ENCODE measurements at places on chromosomes 12 and 14. TPM values are rescaled to one million over a fixed set of nuclear protein-coding genes. Genes with fewer than 3 reads are reported as not detected.

Gene E2F7
- total RNA-seq = 4.4 TPM

Gene FBXO34
- 23.3 TPM for total RNA-seq

Gene RNASE3
- 26.7 TPM for total RNA-seq

Gene DACT1
- total RNA-seq = 9.3 TPM

Gene HRK
- 3.1 TPM for total RNA-seq

Gene ALDH1L2
- total RNA-seq = 0.24 TPM

Gene TSPAN11
- 0.85 TPM for total RNA-seq

Gene IL26
- total RNA-seq = not detected

Gene CEBPE
- 2.5 TPM for total RNA-seq

- no peaks in the 10 kb centered on the region for H3K27me3 ChIP-seq
- H3K36me3 ChIP-seq = no peaks in the 10 kb centered on the region
- H3K4me3 ChIP-seq = no peak overlapping the region
- H3K27ac ChIP-seq = no peak overlapping the region
- no peak for DNase-seq
Measured at GRCh38 chr12:24798335-24798734, 150.6 kb downstream of the BCAT1 start.

GRCh38 chr12:64780531-64781279 is 21.5 kb upstream of the GNS start:
- no peak overlapping the region for H3K27ac ChIP-seq
- H3K36me3 ChIP-seq = no peaks in the 10 kb centered on the region
- H3K27me3 ChIP-seq = peaks cover 71% of the 10 kb centered on the region
- H3K4me3 ChIP-seq = peak overlapping the region; percentile 26
- DNase-seq = no peak

DNA sequence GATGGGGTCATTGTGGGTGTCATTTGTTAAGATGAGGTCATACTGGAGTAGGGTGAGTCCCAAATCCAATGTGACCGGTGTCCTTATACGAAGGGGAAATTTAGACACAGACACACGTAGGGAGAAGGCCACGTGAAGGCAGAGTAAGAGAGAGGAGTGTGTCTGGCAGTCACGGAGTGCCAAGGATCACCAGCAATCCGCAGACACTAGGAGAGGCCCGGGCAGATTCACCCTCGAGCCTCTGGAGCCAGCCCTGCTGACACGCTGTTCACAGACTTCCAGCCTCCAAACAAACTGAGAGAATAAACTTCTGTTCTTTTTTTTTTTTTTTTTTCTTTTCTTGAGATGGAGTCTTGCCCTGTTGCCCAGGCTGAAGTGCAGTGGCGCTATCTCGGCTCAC is 24.9 kb downstream of the BRI3BP start:
- no peaks in the 10 kb centered on the region for H3K4me1 ChIP-seq
- H3K4me3 ChIP-seq = no peak overlapping the region
- H3K36me3 ChIP-seq = peaks cover 44% of the 10 kb centered on the region
- no peaks in the 10 kb centered on the region for H3K27me3 ChIP-seq
- DNase-seq = no peak
- no peak overlapping the region for H3K27ac ChIP-seq

DNA sequence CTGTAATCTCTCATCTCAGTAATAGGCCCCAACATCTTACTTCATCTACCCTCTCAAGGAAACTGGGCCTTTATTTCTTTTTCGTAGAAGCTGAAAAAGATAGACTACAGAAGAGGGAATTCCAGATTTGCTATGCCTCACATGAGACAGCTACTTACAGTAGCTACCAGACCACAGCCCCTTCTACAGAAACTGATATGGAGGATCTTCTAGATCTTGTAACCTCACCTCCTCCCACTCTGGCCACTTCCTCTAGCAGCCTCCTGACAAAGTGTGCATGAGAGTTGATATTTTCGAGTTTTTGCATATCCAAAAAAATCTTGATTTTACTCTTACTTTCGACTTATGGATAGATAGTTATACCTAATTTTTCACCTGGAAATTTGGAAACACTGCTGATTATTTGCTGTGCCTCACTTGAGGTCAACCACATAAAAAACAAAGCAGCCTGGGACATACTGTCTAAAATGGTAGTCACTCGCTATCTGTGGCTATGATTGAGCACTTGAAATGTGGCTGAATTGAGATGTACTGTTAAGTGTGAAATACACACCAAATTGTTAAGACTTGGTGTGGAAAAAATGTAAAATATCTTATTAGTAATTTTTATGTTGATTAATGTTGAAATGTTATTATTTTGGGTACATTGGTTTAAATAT is 86.3 kb upstream of the NID2 start:
- H3K27me3 ChIP-seq = no peaks in the 10 kb centered on the region
- H3K36me3 ChIP-seq = no peaks in the 10 kb centered on the region
- no peak overlapping the region for H3K27ac ChIP-seq
- peaks cover 5% of the 10 kb centered on the region for H3K4me1 ChIP-seq
- no peak for DNase-seq

- no peak overlapping the region for H3K27ac ChIP-seq
- no peaks in the 10 kb centered on the region for H3K27me3 ChIP-seq
- H3K4me1 ChIP-seq = no peaks in the 10 kb centered on the region
- H3K36me3 ChIP-seq = peaks cover 8% of the 10 kb centered on the region
- no peak for DNase-seq
Measured at GRCh38 chr12:1581973-1582708, 12.2 kb downstream of the FBXL14 start.

DNA sequence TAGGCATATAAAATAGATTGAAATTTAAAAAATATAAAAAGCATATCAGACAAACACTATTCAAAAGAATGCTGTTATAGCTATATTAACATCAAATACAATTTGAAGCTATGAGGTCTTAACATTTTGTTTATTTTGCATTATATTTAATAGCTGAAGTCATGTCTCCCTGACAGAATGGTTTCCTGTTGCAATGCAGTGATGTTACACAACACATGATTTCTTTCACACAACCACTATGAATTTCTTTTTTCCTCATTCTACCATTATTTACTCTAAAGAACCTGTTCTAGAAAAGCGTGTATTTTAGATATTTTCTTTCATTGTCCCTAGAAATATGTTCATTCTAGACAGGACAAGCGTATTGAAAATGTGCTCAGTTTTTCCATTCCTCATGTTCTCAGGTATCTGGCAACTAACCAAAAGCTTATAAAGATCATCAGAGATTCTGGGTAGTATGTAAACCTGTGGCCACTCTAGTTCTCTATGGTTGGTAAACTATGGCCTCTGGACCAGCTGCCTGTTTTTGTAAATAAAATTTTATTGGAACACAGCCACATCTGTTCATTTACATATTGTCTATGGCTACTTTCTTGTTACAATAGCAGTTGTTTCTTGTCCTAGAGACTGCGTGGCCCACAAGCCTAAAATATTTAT is 183.8 kb downstream of the FOXA1 start:
- H3K36me3 ChIP-seq = no peaks in the 10 kb centered on the region
- no peak for DNase-seq
- no peak overlapping the region for H3K4me3 ChIP-seq
- no peaks in the 10 kb centered on the region for H3K4me1 ChIP-seq

GRCh38 chr12:102741196-102741595 is 175.8 kb downstream of the PAH start:
- H3K4me3 ChIP-seq = no peak overlapping the region
- DNase-seq = no peak
- no peaks in the 10 kb centered on the region for H3K27me3 ChIP-seq
- H3K36me3 ChIP-seq = no peaks in the 10 kb centered on the region
- no peaks in the 10 kb centered on the region for H3K4me1 ChIP-seq
- no peak overlapping the region for H3K27ac ChIP-seq

- no peak overlapping the region for H3K4me3 ChIP-seq
- no peak for DNase-seq
- no peak overlapping the region for H3K27ac ChIP-seq
- H3K36me3 ChIP-seq = no peaks in the 10 kb centered on the region
- H3K27me3 ChIP-seq = peaks cover 2% of the 10 kb centered on the region
Measured at GRCh38 chr14:103932791-103933490, 4.7 kb downstream of the TDRD9 start.

DNA sequence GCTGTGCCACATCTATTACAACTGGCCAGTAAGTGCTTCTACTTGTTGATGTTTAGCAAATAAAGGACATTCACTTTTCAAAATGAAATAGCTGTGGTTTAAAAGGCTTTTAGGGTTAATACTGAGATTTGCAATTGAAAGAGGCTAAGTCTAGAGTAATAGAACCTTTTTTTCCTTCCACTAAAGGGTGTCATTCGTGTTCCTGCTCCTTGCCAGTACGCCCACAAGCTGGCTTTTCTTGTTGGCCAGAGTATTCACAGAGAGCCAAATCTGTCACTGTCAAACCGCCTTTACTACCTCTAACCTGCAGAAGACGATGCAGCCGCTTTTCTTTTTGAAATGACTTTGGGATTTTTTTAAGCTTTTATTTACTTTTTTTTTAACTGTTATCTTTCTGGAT is 33.6 kb downstream of the PIWIL1 start:
- H3K27ac ChIP-seq = no peak overlapping the region
- no peaks in the 10 kb centered on the region for H3K27me3 ChIP-seq
- DNase-seq = no peak
- no peaks in the 10 kb centered on the region for H3K4me1 ChIP-seq
- no peaks in the 10 kb centered on the region for H3K36me3 ChIP-seq

- H3K27me3 ChIP-seq = no peaks in the 10 kb centered on the region
- H3K27ac ChIP-seq = no peak overlapping the region
- H3K4me3 ChIP-seq = no peak overlapping the region
Measured at GRCh38 chr12:14589169-14590004, 21.7 kb upstream of the PLBD1 start.

DNA sequence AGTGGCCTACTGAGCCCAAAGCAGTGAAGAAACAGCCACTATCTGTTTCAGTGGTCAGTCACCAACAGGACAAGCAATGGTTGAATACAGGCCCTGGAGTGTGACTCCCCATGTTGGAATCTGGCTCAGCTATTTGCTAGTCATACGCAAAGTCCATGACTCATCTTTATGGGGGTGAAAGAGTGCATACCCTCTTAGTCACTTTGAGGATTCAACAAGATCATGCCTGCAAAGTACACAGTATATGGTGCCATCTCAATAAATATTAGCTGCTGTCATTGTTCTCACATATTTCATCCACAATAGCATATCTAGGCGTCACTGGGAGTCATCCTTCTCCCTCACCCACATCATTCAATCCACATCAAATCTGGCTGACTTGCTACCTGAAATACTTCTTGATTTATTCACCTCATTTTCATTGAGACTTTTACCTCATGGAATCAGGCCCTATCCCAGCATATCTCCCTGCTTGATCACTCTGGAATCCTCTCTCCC is 26.4 kb upstream of the STAB2 start:
- no peaks in the 10 kb centered on the region for H3K36me3 ChIP-seq
- H3K4me1 ChIP-seq = no peaks in the 10 kb centered on the region
- H3K4me3 ChIP-seq = no peak overlapping the region
- H3K27ac ChIP-seq = no peak overlapping the region
- no peaks in the 10 kb centered on the region for H3K27me3 ChIP-seq
- DNase-seq = no peak

- no peak overlapping the region for H3K4me3 ChIP-seq
- no peak for DNase-seq
- H3K27me3 ChIP-seq = no peaks in the 10 kb centered on the region
- no peak overlapping the region for H3K27ac ChIP-seq
- H3K36me3 ChIP-seq = no peaks in the 10 kb centered on the region
Measured at GRCh38 chr12:118571730-118572129, 195.4 kb downstream of the SUDS3 start.

GRCh38 chr12:43893670-43894069 is 57.8 kb downstream of the TMEM117 start:
- no peak overlapping the region for H3K4me3 ChIP-seq
- no peaks in the 10 kb centered on the region for H3K4me1 ChIP-seq
- no peak overlapping the region for H3K27ac ChIP-seq

- H3K4me1 ChIP-seq = peaks cover 15% of the 10 kb centered on the region
- H3K4me3 ChIP-seq = no peak overlapping the region
- no peaks in the 10 kb centered on the region for H3K36me3 ChIP-seq
- no peak for DNase-seq
Measured at GRCh38 chr12:9051158-9051550, 61.8 kb downstream of the KLRG1 start.

- peaks cover 21% of the 10 kb centered on the region for H3K27me3 ChIP-seq
- H3K4me3 ChIP-seq = peak within 1 kb of the TSS; percentile 13
- no peak for DNase-seq
- H3K36me3 ChIP-seq = no peaks in the 10 kb centered on the region
- H3K27ac ChIP-seq = peak within 1 kb of the TSS; percentile 0
- H3K4me1 ChIP-seq = peaks cover 36% of the 10 kb centered on the region
Measured at GRCh38 chr12:1918081-1918883, at the start of gene CACNA2D4. TSS of gene CACNA2D4 (minus strand) at chr12:1918652. CDS start at chr12:1918473, 179 bp downstream.

- no peaks in the 10 kb centered on the region for H3K36me3 ChIP-seq
- H3K27me3 ChIP-seq = no peaks in the 10 kb centered on the region
- H3K4me3 ChIP-seq = no peak overlapping the region
- H3K4me1 ChIP-seq = peaks cover 43% of the 10 kb centered on the region
- no peak for DNase-seq
Measured at GRCh38 chr12:107325075-107325608, 231.8 kb upstream of the CRY1 start.

DNA sequence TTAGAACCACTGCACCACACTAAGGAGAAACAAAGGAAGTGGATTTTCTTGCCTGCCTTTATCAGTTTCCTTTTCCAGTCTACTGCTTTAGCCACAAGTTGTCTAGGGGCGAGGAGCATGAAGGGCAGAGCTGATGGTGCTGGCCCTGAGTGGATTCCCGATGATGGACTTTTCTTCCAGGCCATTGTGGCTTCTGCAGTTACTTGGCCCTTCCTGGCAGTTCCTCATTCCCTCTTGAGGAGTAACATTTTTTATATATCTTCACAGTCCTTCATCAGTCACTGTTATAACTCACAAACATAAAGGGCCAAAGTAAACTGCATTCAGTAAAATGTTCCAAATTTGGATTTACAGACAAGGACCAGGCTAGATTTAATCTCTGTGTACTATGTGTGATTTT is 61.2 kb upstream of the SRSF5 start:
- DNase-seq = no peak
- no peak overlapping the region for H3K4me3 ChIP-seq
- no peak overlapping the region for H3K27ac ChIP-seq

DNA sequence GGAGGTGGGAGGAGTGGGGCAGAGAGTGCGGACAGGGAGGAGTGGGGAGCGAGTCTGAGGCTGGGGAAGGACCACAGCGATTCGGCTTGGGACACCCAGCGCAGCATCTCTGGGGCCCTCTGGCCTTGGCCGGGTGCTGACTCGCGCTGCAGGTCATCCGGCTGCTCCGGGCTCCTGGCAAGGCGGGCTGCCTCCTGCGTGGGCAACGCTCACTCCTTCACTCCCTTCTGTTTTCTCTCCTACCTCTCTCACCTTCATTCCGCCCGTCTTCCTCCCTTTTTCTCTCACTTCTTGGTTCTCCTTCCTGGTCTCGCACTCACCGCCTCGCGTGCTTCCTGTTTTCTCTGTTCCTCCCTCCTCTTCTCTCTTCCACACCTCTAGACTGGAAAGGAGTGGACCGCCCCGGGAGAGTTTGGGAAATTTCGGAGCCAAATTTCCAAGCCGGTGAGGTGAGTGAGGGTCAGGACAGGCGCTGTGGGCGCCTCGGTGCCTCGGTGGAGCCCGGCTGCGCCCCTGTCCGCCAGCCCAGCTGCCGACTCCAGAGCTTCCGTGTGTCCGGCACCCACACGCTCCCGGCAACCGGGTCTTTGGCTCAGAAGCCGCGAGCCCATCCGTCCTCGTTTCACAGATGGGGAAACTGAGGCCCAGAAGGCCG is 86.7 kb downstream of the B4GALNT3 start:
- H3K4me3 ChIP-seq = no peak overlapping the region
- peaks cover 11% of the 10 kb centered on the region for H3K4me1 ChIP-seq
- peaks cover 60% of the 10 kb centered on the region for H3K27me3 ChIP-seq
- DNase-seq = no peak
- no peaks in the 10 kb centered on the region for H3K36me3 ChIP-seq
- H3K27ac ChIP-seq = no peak overlapping the region

All from thymus (tissue), 14 donors.